Liver (tissue), 10 donors: ENCODE measurements at places on chromosomes 7 and 10. TPM values are rescaled to one million over a fixed set of nuclear protein-coding genes. Genes with fewer than 3 reads are reported as not detected.

- DNase-seq: no peak
Measured at GRCh38 chr10:110546077-110546476, 21.4 kb upstream of the SMC3 start.

GRCh38 chr7:134444198-134444960, 14.5 kb downstream of the AKR1B1 start:
- DNase-seq: peak; percentile 14

GRCh38 chr7:150398108-150398964, 19.2 kb downstream of the ZNF775 start:
- no peak for DNase-seq

DNA sequence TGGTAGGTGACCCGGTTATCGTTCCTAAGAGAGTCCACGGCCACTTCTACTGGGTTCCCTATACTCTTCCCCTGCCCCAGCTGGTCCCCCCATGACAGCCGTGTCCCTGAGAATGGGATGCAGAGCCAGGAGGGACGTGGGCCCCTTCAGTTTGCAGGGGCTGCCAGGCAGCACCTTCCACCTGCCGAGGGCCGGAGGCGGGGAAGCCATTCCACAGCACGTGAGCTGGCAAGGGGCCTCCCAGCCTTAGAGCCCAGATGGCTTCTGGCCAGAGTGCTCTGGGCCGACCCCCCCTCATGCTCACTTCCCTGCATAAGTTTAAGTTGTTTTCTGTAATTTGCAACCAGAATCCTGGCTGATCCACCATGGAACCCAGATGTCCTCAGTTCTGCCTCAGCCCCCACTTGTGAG, 39.0 kb downstream of the DIP2C start:
- DNase-seq: no peak

GRCh38 chr10:43647576-43647975, 1.1 kb downstream of the ZNF32 start:
- DNase-seq: no peak

DNA sequence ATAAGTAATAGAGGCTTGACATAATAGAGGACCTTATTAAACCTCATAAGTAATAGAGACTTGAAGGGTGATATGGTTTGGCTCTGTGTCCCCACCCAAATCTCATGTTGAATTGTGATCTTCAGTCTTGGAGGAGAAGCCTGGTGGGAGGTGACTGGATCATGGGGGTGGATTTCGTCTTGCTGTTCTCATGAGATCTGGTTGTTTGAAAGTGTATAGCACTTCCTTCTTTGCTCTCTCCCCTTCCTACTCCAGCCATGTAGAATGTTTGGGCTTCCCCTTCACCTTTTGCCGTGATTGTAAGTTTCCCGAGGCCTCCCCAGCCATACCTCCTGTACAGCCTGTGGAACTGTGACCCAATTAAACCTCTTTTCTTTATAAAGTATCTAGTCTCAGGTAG, 8.6 kb downstream of the KIFBP start:
- no peak for DNase-seq

GRCh38 chr10:14569274-14570060, 205.2 kb downstream of the FAM107B start:
- no peak for DNase-seq

DNA sequence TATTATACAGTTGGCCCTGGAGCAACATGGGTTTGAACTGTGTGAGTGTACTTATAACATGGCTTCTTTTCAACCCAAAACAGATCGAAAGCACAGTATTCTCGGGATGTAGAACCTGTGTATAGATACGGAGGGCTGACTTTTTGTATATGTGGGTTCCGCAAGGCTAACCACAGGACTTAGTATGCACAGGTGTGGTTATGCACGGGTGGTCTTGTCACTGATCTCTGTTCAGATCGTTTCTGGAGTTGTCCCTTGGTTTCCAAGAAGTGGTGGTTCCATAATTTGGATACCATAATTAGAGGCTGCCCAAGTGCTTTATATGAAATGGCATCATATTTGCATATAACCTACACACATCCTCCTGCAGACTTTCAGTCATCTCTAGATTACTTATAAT, 10.9 kb upstream of the BHLHA15 start:
- no peak for DNase-seq

Gene LRRC4
- 1.6 TPM for polyA plus RNA-seq

GRCh38 chr7:151425670-151426440, 14.1 kb downstream of the CRYGN start:
- DNase-seq: no peak

Gene ZNF479
- polyA plus RNA-seq: not detected

Gene ACBD7
- not detected for polyA plus RNA-seq

DNA sequence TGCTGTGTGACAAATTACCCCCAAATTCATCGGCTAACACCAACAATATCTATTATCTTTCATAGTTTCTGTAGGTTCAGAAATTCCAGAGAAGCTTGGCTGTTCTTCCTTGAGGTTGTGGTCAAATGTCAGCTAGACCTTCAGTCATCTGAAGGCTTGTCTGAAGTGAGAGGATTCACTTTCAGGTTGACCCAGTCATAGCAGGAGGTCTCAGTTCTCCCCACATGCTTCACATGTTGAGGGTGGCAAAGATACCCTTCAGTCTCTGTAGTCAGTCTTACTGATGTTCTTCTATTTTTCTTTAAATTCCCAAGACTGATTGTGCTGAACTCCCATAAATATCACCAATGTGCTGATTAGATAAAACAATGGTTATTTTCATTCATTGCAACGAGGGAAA, 1692.0 kb downstream of the REEP3 start:
- no peak for DNase-seq

GRCh38 chr7:157483515-157483914, 146.7 kb downstream of the DNAJB6 start:
- DNase-seq: no peak

DNA sequence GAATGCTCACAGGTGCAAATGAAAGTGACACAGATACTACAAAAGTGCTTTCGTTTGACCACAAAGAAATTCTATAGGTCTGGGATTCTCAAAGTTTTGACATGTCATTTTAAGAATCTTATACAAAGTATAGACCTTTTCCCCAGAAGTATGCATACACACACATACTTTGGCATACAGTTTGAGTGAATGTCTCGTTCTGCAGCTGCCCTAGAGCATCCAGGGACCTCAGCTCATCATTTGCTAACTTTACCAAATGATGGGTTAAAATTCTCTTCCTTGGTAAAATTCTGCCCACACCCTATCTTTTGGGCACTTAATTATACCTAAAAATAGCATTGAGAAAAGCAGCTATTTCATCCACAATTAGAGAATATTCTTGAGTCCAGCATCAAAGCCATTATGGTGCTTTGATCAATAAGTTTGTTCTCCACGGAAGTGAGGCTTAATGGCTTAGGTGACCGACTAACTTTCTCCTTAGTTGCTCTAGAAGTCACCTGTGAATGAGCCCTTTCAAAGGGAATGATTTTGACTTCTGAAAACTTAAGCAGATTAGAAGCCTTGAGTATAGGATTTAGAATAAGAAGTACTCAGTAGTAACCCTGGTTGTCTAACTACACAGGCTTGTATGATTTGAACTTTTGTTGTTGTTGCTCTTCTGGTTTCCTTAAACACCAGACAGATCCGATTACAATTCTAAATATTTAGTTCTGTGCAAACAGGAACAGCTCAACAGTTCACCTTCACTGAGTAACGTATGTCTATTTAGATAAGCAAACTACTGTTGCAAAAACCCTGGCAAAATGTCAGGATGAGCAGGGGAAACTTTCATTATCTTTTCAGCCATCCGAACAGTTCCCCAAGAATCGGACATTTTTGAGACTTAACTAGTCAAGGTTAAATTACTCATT, 70.6 kb downstream of the CNNM2 start:
- no peak for DNase-seq

DNA sequence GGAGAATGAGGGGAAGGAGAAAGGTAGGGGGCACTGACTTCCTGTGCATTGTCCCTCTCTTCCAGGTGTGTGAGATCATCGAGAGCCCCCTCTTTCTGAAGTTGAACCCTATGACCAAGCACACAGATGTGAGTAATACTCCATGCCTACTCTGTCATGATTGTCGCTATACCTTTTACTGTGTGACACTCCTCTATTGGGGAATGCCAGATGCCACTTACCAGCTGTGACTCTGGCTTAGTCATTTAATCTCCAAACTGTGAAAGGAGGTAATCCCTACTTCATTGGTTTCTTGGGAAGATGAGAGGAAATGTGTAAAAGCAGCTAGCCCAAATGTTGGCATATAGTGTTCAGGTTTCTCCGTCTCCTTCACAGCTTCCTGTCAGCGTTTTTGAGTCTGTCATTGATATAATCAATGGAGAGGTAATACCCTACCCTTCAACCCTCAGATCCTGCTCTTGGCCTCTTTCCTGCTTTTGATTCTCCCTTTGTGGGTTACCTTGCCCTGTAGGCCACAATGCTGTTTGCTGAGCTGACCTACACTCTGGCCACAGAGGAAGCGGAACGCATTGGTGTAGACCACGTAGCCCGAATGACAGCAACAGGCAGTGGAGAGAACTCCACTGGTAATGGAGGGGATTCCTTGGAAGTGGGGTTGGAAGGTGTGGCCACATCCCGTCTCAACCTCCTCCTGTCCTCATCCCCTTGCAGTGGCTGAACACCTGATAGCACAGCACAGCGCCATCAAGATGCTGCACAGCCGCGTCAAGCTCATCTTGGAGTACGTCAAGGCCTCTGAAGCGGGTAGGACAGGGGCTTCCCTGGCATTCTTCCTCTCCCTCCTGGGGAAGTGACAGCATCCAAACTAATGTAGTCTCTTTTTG, 2.0 kb downstream of the COPS6 start:
- DNase-seq: no peak

DNA sequence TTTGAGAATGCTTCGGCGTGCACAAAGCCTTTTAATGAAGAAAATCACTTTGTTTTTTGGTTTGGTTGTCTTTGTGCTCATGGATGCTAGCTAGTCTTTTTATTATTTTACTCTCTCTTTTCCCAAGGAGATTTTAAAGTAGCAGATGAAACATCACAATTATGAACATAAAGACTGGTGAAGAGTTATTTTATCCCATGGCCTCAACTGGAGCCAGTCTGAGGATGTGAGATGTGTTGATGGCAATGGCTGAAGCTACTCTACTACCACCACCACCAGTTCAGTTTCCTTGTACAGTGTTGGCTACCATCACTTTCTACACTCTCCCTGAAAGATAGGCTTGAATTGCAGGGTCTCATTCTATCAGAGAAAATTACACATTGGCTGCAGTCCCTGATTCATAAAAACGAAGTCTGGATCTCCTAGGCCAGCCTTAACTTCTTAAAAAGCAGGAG, 494 bp upstream of the HERC4 start:
- DNase-seq: no peak

GRCh38 chr7:49333180-49333881, 409.0 kb downstream of the CDC14C start:
- no peak for DNase-seq

DNA sequence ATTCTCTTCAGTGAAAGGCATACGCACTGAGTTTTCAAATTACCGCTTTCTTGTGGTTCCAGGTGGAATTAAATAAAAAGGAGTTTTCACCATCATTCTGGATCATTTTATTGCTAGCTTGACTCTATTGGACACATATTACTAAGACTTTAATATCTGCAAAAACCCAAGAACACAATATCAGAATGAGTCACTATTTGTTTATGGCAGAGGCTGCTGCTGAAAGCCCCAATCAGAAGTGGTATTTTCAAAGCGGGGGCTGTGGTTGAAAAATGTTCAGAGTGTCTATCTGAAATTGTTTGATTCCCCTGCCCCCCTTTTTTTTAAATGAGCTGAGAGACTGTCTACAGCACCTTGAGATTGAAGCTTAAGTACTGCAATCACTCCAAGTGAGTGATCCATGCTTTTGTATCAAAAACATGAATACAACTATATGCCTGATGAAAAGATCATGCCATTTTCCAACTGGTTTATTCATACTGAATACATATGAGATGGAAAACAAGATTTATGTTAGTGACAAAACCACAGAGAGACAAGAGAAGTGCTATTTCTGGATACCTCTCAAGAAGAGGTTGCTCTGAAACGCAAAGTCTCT, 376.4 kb downstream of the HTR7 start:
- DNase-seq: no peak

DNA sequence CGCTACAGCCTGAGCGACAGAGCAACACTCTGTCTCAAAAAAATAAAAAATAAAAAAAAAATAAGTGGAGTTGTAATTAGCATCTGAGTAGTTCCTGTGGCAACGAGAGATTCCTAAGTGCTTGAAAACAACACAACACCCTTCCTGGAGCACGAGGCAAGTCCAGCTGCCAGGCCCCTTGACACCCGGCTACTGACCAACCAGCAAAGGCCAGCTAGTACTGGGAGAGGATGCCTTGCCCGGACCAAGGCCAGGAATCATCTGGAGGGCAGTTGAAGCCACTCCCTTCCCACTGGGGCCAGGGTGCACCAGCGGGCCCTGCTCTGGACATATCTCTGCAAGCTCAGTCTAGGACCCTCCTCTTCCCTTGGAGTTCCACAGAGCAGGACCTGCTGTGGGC, 536 bp downstream of the C10orf105 start:
- DNase-seq: no peak

GRCh38 chr7:3943779-3944520, 642.9 kb downstream of the SDK1 start:
- no peak for DNase-seq

Gene IGFBP3
- 244 TPM for polyA plus RNA-seq

Gene TOMM7
- polyA plus RNA-seq: 200 TPM

DNA sequence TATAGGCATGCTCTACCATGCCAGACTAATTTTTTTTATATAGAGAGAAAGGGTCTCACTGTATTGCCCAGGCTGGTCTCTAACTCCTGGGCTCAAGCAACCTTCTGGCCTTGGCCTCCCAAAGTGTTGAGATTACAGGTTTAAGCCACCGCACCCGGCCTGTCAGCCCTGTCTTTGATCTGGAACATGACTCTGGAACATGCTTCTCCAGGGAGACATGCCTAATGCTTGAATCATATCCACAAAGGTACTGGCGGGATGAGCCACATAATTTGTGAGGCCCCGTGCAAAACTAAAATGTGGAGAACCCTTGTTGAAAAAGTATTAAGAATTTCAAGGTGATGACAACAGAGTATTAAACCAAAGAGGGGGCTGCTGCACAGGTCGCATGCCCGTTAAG, 282.8 kb downstream of the ARHGAP12 start:
- no peak for DNase-seq

GRCh38 chr7:6526997-6527378, 24.3 kb downstream of the GRID2IP start:
- DNase-seq: no peak

DNA sequence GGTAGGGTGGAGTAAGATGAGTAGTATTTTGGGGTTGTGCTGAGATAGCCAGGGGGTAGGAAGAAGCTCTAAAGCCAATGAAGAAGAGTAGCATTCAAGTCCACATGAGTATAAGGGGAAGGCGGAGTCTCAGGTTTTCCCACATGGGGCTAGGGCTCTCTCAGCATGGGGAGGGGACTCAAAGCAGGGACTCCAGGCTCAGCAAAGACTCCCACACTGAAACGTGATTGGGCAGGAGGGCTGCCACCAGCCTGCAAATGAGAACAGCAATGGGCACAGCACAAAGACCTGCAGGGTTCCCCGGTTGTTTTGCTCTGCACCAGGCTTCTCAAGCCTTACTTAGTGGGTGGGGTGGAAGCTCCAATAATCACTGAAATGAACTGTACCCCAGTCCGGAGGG, 1.5 kb upstream of the NRAP start:
- no peak for DNase-seq
